AG10803 (cell line): ENCODE measurements at places on chromosomes 11 and 22.

GRCh38 chr11:62012451-62012831, 45.0 kb upstream of the FTH1 start:
- DNase-seq, result peak; percentile 52

DNA sequence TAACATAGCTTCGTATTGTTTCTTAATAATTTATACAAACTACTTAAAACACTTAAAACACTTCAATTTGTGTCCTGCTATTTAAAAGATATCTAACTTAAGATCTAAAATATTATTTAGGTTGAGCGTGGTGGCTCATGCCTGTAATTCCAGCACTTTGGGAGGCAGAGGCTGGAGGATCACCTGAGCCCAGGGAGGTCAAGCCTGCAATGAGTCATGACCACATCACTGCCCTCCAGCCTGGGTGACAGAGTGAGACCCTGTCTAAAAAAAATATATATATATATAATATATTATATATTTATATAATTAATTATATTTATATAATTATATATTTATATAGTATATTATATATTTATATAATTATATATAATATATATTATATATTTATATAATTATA, 4.2 kb upstream of the CTR9 start:
- no peak for DNase-seq

GRCh38 chr11:119052163-119052814, 4.7 kb downstream of the HYOU1 start:
- no peak for DNase-seq

GRCh38 chr11:86040919-86041850, 27.7 kb downstream of the PICALM start:
- DNase-seq, result no peak

DNA sequence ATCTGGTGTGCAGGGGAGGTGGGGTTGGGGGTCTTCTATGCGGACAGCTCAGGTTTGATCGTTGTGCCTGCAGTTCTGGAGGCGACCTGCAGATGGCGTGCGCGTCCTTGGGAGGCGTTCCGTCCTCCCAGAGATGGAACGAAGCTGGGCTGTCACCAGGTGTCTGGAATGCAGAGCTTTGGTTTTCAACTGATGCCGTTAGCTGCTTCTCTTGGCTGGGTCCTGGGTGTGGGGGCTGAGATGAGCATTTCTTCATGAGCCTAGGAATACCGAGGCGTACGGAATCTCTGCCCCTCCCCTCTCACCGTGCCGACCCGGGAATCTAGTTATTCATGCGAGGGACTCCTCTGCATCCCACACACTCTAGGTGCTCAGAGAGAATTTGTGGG, 98.6 kb downstream of the CEP164 start:
- peak; percentile 35 for DNase-seq

DNA sequence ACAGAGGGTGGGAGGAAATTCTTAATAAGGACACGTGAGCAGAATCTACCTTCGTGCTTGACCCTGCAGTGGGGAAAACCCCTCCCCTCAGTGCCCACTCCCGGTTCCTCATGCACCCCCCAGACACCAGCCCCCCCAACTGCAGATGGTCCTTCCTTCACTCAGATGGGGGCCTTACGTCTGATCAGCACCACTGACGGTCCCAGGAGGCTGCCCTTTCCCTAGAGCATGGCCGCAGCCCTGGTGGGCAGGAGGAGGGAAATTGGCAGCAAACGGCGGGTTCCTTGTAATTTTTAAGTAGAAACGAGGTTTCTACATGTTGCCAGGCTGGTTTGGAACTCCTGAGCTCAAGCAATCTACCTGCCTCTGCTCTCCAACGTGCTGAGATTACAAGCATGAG, 477.7 kb downstream of the TBC1D22A start:
- no peak for DNase-seq

DNA sequence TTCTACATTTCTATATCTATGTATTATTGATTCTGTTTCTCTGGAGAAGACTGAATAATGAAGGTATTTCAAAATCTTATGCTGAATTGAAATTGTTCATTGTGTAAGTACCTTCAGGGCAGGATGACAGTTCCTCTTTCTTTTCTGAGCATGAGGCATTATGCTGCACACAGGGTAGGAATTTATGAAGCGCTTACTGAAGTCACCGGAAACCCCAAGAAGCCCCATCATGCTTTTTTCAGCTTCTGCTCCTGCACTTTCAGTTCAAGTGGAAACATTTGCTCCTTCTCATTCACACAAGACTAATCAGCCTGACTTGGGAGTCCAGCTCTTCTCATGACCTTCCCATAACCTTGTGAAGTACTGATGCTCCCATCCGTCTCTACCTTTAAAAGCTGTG, 314.7 kb upstream of the SORL1-AS1 start:
- no peak for DNase-seq
